ENCODE measurements at places on chromosomes 1 and 21.

GRCh38 chr1:202107321-202107761 is 15.4 kb upstream of the GPR37L1 start:
- DNase-seq: no peak

- peak; percentile 49 for DNase-seq
These were observed 84.6 kb downstream of the SYT2 start for GRCh38 chr1:202625416-202626360.

- peak; percentile 55 for DNase-seq
These were observed at the start of gene SPSB1 for GRCh38 chr1:9292361-9293240. Gene SPSB1 (plus strand): TSS chr1:9292894. CDS start chr1:9355892, 62,998 bp downstream.

DNA sequence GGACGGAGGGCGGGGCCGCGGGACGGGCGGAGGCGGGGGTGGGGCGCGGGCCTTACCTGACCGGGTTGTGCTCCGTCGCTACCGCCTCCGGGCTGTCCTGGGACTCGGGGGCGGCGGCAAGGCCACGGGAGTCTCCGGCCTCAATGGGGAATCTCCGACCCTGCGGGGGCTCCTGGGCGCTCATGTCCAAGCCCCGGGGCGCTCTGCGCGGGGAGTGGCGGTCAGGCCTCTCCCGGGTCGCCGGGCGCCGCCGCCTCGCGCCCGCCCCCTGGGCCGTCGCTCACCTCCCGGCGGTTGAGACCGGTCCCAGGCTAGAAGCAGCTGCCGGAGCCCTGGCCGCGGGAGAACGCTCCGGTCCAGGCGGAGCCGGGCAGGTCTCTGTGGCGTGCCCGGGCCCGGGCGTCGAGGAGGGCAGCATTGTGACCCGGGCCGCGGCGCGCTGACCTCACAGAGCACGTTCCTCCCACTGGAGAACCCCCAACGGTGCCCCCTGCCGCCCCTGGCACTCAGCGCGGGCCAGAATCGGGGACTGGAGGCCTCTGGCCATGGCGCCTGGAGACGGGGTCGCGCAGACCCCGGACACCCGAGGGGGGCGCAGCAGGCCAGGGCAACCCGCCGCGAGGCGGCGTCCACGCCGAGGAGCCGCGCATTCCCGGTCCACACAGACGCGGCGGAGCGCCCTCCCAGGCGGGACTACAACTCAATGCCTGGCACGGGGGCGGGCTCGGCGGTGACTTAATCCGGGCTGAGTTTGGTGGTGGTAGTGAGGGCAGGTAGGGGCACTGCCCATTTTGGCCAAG is 411 bp downstream of the FAM229A start:
- DNase-seq: no peak

- DNase-seq: no peak
These were observed 85.2 kb downstream of the DRAM2 start for GRCh38 chr1:111054656-111055055.

DNA sequence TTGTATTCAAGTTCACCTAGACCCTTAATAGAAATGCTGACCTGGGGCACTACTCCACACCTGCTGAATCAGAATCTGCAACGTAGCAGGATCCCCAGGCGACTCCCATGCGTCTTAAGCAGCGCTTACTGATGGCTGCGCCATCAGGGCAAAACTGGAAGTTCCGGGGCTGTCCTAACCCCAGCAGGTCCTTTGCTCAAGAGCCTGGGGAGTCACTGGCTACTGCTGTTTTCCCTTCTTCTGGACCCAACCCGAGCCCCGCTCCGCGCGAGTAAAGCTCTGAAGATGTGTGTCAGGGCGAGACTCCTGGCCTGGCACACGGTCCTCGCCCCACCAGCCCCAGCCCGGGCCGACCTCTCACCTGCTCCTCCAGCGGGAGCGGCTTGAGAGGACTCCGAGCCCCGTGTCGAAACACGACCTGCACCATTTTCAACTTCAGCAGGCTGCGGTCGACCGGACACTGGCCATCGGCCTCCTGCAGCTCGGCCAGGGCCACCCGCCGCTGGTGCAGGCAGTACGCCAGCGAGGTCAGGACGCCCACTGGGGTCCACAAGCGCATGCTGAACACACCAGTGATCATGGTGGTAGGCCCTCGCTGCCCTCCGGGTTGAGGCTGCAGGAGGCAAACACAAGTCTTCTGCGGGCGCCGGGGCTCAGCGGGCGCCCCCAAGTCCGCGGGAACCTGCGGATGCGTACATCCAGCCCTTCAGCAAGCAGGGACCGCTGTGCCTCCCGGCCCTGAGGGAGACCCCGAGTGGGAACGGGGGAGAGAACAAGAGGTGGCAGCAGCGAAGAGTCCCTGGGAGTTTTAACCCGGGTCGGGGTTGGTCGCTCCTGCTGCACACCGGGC is 630 bp downstream of the ACP6 start:
- peak; percentile 30 for DNase-seq

DNA sequence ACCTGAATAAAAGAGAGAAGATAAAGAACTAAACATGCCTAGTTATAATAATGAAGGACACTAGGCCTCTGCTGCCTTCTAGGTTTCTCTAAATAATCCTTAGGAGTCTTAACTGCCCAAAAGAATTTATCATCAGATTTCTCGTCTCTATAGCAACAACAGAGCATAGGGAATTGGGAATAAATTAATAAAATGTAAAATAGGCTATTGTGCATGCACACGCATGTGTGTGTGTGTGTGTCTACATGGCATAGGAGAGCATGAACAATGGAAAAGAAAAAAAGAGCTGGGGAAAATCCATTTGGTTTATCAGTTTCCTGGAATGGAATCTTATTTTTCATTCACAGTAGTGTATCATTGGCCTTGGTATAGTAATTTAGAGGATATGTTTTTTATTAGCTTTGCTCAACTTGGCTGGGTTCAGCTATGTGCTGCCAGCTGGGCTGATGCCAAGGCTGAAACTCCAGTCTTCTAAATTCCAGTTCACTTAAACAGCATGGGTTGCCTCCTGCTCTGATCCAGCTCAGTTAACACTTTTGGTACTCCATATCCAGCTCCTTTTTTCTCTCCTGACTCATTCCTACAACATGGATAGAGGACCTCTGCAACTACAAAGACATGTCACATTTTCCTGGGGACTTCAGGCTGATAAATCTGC is 80.6 kb upstream of the SLFNL1 start:
- DNase-seq: no peak

- no peak for DNase-seq
These were observed 4.4 kb downstream of the F13B start for GRCh38 chr1:197062692-197063091.

GRCh38 chr1:205350124-205350523 is 6.6 kb downstream of the KLHDC8A start:
- no peak for DNase-seq

GRCh38 chr1:168520052-168520751 is 23.6 kb downstream of the XCL2 start:
- peak; percentile 40 for DNase-seq

DNA sequence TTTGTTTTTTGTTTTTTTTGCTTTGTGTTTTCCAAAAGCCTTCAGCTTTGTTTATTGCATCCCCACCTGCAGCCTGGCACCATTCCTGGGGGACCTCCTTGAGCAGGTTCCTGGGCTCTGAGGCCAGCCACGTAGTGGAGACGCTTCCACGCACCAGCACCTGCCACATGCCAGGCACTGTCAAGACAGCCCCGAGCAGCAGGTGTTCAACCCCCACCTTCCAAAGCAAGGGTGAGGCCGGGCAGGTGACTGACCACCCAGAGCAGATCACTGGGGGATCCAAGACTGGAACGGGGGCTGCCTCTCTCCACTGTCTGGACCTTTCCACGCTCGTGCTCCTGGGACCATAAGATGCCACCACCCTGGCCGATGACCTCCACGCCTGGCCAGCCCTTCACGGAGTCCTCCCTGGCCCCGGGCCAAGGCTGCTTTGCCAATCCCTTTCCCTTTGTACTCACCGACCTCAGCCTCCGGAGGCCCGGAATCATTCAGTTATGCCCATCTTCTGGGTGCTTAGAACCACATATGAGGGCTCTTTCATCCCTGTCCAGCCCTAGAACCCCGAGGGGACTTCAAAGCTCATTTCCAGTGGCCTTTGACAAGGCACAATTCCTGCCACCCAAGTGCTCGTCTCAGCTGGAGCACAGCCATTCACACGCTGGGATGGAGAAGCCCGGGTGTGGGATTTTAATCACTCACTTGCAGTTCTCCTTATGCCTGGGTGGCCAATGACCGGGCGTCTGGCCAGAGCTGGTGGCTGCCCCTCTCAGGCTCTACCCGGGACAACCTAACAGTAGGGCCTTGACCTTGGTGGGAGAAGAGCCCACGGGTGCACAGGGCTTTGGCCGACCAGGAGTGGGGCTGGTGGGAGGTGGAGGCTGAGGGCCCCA is 330.8 kb downstream of the NPHP4 start:
- DNase-seq: no peak
